Activated T-helper 2 cell treated with anti-CD3 and anti-CD28 coated beads, Interferon-gamma antibody, Interleukin-2, Interleukin-4, amounts not matched to agents 10 μg/mL and 5 μg/mL and 100 μg/mL, durations not matched to agents 14 hours and 24 hours and 36 hours (primary cell): ENCODE measurements at places on chromosomes 2 and 18. TPM values are rescaled to one million over a fixed set of nuclear protein-coding genes. Genes with fewer than 3 reads are reported as not detected.

The SLC23A3 gene
- total RNA-seq = 1.3 and 1.9 TPM in 2 replicates

The DLGAP1 gene
- not detected in 2 replicates for total RNA-seq

- H3K27me3 ChIP-seq = peaks cover 3% of the 10 kb centered on the region
- H3K27ac ChIP-seq = no peak overlapping the region
- H3K4me1 ChIP-seq = peaks cover 6% of the 10 kb centered on the region
- no peaks in the 10 kb centered on the region for H3K36me3 ChIP-seq
- DNase-seq = no peak
- no peak overlapping the region for H3K4me3 ChIP-seq
Observed at GRCh38 chr2:33086400-33087015, 139.8 kb downstream of the LTBP1 start.

- H3K4me1 ChIP-seq = peaks cover 9% of the 10 kb centered on the region
- DNase-seq = no peak
- no peak within 1 kb of the TSS for H3K27ac ChIP-seq
- H3K4me3 ChIP-seq = no peak within 1 kb of the TSS
- H3K36me3 ChIP-seq = peaks cover 46% of the 10 kb centered on the region
Observed at GRCh38 chr2:47155091-47155876, at the start of gene STPG4. STPG4 (minus strand) TSS chr2:47155308; CDS start chr2:47155251, 57 bp downstream.

- no peak overlapping the region for H3K4me3 ChIP-seq
- H3K4me1 ChIP-seq = no peaks in the 10 kb centered on the region
- H3K36me3 ChIP-seq = no peaks in the 10 kb centered on the region
- no peak overlapping the region for H3K27ac ChIP-seq
Observed at GRCh38 chr2:70720124-70720523, 47.9 kb downstream of the ADD2 start.

GRCh38 chr2:189348369-189348768, 92.9 kb upstream of the WDR75 start:
- H3K4me1 ChIP-seq = peaks cover 7% of the 10 kb centered on the region
- H3K36me3 ChIP-seq = no peaks in the 10 kb centered on the region
- no peak overlapping the region for H3K27ac ChIP-seq
- no peaks in the 10 kb centered on the region for H3K27me3 ChIP-seq
- H3K4me3 ChIP-seq = no peak overlapping the region

DNA sequence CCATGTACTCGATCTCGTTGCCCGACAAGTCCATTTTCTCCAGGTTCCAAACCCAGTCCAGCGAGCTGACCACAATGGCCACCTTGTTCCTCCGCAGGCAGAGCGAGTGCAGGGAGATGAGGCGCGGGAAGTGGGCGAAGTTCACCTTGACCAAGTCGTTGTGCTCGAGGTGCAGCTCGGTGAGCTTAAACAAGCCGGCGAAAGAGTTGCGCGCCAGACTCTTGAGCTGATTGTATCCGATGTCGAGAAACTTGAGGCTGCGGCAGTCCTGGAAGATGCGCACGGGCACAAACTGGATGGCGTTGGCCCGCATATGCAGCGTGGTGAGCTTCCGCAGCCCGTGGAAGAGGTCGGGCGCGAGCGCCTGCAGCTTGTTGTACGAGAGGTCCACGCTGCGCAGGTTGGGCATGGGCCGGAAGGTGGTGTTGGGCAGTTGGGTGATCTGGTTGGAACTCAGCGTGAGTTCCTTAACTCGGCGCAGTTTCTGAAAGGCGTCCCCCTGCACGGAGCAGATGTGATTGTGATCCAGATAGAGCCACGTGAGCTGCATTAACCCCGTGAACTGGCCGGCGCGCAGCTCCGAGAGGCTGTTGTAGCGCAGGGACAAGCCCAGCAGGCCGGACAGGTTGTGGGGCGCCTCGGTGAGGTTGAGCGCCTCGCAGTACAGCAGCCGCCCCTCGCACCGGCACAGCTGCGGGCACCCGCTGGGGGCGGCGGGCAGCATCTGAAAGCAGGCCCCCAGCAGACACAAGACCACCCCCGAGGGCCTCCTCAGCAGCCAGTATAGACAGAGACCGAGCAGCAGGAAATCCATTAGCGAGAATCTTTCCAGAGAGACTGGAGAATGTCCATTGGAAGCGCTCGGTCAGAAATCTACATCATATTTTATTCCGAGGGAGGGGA, 1.3 kb downstream of the LRRTM1 start:
- H3K4me1 ChIP-seq = no peaks in the 10 kb centered on the region
- no peak overlapping the region for H3K4me3 ChIP-seq
- peaks cover 34% of the 10 kb centered on the region for H3K27me3 ChIP-seq
- no peaks in the 10 kb centered on the region for H3K36me3 ChIP-seq
- DNase-seq = no peak
- no peak overlapping the region for H3K27ac ChIP-seq

- peaks cover 26% of the 10 kb centered on the region for H3K4me1 ChIP-seq
- H3K36me3 ChIP-seq = peaks cover 65% of the 10 kb centered on the region
- H3K27me3 ChIP-seq = no peaks in the 10 kb centered on the region
- H3K27ac ChIP-seq = no peak overlapping the region
- H3K4me3 ChIP-seq = no peak overlapping the region
Observed at GRCh38 chr2:219215871-219216534, 2.8 kb downstream of the ABCB6 start.

GRCh38 chr2:207921606-207922005, 103.7 kb downstream of the PLEKHM3 start:
- H3K27me3 ChIP-seq = no peaks in the 10 kb centered on the region
- H3K4me1 ChIP-seq = no peaks in the 10 kb centered on the region
- no peaks in the 10 kb centered on the region for H3K36me3 ChIP-seq
- DNase-seq = no peak

DNA sequence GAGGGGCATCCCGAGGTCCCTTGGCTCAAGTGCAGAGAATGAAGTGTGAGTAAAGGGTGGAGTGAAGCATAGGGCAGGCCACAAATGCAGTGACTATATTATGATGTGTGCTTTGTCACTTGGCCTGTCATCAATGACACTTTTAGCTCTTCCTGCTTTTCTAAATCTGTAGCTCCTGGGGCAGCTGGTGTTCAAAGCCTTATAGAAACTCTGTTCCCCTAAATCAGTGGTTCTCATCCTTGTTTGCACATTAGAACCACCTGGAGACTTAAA, 135.6 kb upstream of the LGALSL start:
- peaks cover 48% of the 10 kb centered on the region for H3K27me3 ChIP-seq
- no peaks in the 10 kb centered on the region for H3K36me3 ChIP-seq
- no peak for DNase-seq
- peaks cover 5% of the 10 kb centered on the region for H3K4me1 ChIP-seq
- no peak overlapping the region for H3K27ac ChIP-seq

DNA sequence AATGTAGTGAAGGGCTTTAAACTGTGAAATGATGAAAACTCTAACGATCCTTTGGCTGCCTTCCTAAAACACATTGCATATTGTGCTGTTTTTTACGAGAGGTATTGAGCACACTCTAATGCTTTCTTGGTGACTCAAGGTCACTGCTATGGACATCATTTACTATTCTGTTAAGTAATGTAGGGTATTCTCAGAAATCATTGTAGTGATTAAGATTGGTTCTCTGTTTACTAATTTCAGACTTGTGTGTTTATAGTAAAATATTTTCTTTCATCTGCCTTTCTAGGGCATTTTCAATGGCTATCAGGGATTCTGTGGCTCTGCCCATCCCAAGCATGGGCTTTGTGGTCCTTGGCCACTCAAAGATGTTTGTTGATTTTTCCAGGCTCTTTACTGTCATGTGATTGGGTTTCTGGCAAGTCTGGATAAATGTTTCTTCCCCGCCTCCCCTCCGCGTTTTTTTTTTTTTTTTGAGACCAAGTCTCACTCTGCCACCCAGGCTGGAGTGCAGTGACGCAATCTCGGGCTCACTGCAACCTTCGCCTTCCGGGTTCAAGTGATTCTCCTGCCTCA, 29.3 kb downstream of the UBE2F start:
- H3K27me3 ChIP-seq = no peaks in the 10 kb centered on the region
- H3K4me1 ChIP-seq = peaks cover 51% of the 10 kb centered on the region
- DNase-seq = no peak
- H3K27ac ChIP-seq = peak overlapping the region; percentile 72
- H3K36me3 ChIP-seq = peaks cover 82% of the 10 kb centered on the region

DNA sequence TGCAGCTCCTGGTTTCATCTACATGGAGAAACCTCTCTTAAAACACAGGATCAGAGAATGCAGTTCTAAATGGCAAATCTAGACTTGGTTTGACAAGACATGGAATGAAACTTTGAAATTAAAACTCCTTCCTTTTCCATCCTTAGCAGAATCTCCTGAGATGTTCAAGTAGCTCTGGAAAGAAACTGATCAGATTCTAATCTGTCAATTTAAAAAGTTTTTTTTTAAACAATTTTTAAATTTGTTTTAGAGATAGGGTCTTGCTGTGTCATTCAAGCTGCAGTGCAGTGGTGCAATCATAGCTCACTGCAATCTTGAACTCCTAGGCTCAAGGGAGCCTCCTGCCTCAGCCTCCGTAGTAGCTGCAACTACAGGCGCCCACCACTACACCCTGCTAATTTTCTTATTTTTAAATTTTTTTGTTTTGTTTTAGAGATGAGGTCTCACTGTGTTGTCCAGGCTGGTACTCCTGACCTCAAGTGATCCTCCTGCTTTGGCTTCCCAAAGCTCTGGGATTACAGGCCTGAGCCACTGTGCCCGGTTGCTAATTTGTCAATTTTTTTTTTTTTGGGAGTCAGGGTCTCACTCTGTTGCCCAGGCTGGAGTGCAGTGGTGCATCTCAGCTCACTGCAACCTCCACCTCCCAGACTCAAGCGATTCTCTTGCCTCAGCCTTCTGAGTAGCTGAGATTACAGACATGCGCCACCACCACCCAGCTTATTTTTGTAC, 216.7 kb downstream of the TGIF1 start:
- H3K27ac ChIP-seq = no peak overlapping the region
- DNase-seq = no peak
- peaks cover 12% of the 10 kb centered on the region for H3K27me3 ChIP-seq
- H3K4me1 ChIP-seq = peaks cover 17% of the 10 kb centered on the region
- peaks cover 9% of the 10 kb centered on the region for H3K36me3 ChIP-seq

The SCN9A gene
- total RNA-seq = 0.16 TPM in 1 of 2 replicates, not detected in the other

DNA sequence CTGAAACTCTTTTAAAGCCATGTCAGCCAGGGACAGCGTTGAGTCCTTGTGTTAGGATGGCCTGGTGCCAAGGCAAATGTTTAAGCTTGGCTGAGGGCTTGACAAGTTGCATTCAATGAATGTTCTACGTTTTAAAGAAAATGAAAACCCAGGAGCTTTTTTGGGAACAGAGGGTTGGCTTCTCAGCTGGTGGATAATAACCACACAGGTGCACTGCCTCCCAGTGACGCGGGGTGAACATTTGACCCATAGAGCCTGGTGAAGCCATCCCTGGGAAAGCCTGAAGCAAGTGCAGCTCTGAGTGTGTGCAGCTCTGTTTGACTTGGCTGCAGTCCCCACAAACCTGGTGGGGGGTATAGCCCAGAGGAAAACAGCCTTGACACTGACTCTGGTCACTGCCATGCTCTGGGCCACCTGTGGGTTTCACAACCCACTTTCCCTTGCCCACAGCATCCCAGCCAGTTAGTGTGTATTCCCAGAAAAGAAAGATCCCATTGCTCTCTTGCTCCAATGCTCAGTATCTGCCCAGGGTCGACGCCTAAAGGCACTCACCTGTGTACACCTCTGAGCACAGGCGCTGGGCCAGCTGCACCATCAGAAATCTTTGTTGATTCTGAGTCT, 874.9 kb downstream of the RNF144A start:
- H3K27ac ChIP-seq = no peak overlapping the region
- DNase-seq = no peak
- H3K27me3 ChIP-seq = no peaks in the 10 kb centered on the region
- peaks cover 11% of the 10 kb centered on the region for H3K36me3 ChIP-seq
- H3K4me3 ChIP-seq = no peak overlapping the region

The CTDP1 gene
- total RNA-seq = 42.0 and 43.3 TPM in 2 replicates

DNA sequence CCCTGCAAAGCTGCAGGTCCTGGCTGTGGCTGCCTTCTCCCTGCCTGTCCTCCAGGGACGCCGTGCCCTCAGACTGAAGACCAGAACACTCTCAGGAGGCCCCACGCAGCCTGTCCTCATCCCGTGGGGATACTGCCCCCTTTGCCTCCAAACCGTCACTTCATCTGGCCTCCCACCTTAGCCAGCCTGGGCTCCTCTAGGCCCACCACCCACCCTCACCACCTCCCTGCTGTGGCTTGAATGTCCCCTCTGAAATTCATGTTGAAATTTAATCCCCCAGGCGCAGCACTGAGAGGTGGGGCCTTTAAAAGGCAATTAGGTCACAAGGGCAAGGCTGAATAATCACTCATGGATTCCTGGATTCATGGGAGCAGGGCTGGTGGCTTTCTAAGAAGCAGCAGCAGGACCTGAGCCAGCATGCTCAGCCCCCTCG, 198.2 kb downstream of the SEPTIN10 start:
- H3K4me3 ChIP-seq = no peak overlapping the region
- no peaks in the 10 kb centered on the region for H3K4me1 ChIP-seq
- no peaks in the 10 kb centered on the region for H3K36me3 ChIP-seq
- DNase-seq = no peak

- no peak for DNase-seq
- H3K27me3 ChIP-seq = no peaks in the 10 kb centered on the region
- no peaks in the 10 kb centered on the region for H3K4me1 ChIP-seq
- no peak overlapping the region for H3K27ac ChIP-seq
- H3K4me3 ChIP-seq = no peak overlapping the region
- H3K36me3 ChIP-seq = no peaks in the 10 kb centered on the region
Observed at GRCh38 chr2:16327326-16327725, 338.3 kb downstream of the CYRIA start.

DNA sequence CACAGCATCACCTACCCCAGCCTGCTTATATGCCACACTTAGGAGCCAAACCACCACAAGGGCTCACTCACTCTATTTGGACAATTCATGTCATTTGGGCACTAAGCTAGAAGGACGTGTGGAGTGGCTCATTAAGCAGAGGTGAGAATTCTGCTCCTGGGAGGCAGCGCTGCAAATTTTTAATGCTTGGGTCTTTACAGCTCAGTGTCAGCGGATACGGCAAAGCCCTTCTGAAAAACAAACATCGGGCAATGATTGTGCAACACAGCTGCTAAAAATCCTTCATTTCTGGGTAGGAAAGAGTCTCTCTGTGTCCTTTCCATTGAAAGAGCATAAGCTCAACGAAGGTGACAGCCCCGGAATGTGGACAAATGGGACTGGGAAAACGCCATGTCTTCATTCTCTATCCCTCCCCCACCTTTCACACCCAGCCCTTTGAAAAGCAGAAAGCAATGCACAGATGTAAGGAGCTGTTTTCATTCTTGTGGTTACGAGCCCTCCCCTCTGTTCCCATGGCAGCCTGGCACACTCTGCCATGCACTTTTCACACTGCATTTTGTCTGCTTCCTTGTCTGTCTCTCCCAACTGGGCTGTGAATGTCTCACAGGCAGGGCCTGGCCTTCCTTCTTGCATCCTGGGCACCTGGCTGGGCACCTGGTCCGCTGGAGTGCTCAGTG, 16.0 kb downstream of the TMEM177 start:
- no peak overlapping the region for H3K27ac ChIP-seq
- no peak for DNase-seq
- H3K36me3 ChIP-seq = no peaks in the 10 kb centered on the region
- peaks cover 6% of the 10 kb centered on the region for H3K4me1 ChIP-seq

The CFAP65 gene
- not detected in 2 replicates for total RNA-seq

- no peaks in the 10 kb centered on the region for H3K27me3 ChIP-seq
- H3K27ac ChIP-seq = no peak overlapping the region
- H3K36me3 ChIP-seq = no peaks in the 10 kb centered on the region
- no peak for DNase-seq
- H3K4me3 ChIP-seq = no peak overlapping the region
- no peaks in the 10 kb centered on the region for H3K4me1 ChIP-seq
Observed at GRCh38 chr18:70582981-70583380, 294.1 kb downstream of the SOCS6 start.
